ENCODE measurements at places on chromosomes 12 and 14. TPM values are rescaled to one million over a fixed set of nuclear protein-coding genes. Genes with fewer than 3 reads are reported as not detected.

Gene SLC2A13
- total RNA-seq: 2.8 TPM

Gene A2M
- 0.14 TPM for total RNA-seq

Gene SMOC1
- total RNA-seq: 18.2 TPM

Gene LMBR1L
- total RNA-seq: 16.6 TPM

Gene MDM1
- total RNA-seq: 6.3 TPM

Gene TAS2R8
- total RNA-seq: not detected

Gene TMPRSS12
- not detected for total RNA-seq

Gene PMEL
- total RNA-seq: 1.1 TPM

Gene MYF6
- not detected for total RNA-seq

Gene ACVRL1
- 0.18 TPM for total RNA-seq

Gene CD163
- 0.06 TPM for total RNA-seq

Gene NXPH4
- total RNA-seq: 3.8 TPM

Gene KRT6C
- total RNA-seq: not detected

Gene KRT6B
- 0.07 TPM for total RNA-seq

Gene CD163L1
- total RNA-seq: 0.53 TPM

Gene SLC7A8
- total RNA-seq: 1.9 TPM
